ENCODE measurements at places on chromosomes 2 and 18. TPM values are rescaled to one million over a fixed set of nuclear protein-coding genes. Genes with fewer than 3 reads are reported as not detected.

DNA sequence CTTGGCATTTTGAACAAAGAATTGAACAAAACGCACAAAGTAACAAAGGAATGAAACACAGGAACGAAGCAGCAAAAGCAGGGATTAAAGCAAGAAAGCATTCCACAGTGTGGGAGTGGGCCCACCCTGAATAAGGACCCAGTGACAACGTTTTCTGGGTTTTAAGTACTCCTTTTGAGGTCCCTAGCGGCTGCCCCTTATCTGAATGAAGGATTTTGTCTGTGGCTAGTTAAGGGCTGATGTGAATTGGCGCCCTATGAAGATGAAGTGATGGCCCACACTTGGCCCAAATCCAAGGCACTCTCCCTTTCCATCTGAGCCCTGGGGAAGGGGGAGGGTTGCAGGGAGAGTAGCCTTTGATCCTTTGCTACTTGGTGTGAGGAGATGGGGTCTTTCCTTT is 7.8 kb upstream of the CCDC141 start:
- no peak for DNase-seq

DNA sequence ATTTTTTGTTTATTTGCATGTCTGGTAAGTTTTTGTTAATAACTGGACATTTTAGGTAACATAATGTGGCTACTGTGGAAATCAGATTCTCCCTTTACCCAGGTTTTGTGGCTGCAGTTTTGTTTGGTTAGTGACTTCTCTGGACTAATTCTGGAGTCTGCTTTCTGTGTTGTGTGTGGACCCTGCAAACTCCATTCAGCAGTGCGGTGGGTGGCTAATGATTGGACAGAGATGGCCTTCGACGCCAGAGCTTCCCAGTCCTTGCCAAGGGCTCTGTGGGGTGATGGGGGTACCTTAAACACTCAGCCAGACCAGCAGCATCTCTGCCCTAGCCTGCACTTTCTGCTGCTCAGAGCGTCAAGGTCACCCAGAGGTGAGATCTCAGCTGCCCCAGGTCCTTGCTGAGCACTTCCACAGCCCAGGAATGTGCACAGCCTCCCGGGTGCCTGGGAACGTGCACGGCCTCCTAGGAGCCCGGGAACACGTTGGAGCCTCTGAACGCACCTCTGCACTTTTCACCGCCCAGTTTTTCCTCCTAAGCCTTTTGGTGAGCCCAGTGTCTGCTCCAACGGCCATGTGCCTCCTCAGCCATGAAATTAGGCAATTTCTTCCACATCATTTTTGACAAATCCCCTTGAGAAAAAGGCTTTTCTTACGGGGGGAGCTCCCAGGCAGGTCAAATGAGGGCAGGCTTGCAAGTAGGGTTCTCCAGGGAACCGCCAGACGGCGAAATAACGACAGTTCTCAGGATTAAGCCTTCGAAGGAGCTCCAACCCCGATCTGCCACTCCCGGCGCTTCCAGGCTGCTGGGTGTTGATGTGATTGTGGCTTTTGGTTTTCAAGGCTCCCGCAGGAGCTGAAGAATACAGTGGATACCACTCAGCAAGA is 35.2 kb upstream of the KLF11 start:
- no peak for DNase-seq

- DNase-seq: no peak
Measured at GRCh38 chr2:173240083-173240482, 114.6 kb upstream of the CDCA7 start.

DNA sequence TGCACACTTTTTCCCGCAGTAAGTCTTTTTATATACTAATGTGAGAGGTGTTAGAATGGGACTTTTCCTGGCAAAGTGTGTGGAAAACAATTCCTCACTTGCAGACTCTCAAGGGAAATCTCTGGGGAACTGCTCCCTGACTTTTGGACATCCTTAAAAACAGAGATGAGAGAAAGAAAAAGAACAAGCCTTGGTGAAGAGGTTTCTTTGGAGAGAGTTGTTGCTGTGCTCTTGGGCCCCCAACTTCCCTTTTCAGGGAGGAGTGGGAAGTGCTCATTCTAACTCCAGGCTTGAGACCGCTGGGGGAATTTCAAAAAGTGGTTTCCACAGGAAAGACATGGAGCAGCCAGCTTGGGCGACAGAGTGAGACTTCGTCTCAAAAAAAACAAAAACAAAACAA is 142.6 kb upstream of the SPRED2 start:
- DNase-seq: no peak

DNA sequence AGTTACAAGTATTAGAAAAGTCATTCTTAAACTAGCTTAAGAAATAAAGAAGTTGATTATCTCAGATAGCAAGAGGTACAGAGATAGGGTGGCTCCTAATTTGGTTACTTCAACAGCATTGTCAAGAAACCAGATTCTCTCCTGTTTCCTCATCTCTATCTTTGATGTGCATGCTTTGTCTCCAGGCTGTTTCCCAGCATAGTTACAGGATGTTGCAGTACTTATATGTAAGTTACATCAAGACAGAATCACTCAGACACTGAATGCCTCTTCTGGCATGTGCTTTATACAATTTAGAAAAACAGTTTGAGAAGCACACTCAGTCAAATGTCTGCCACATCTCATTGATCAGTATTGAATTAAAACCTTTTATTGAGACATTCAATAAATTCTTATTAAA is 189.5 kb upstream of the UBE2E3 start:
- no peak for DNase-seq

GRCh38 chr2:13067508-13067907 is 350.8 kb downstream of the TRIB2 start:
- DNase-seq: no peak

- DNase-seq: no peak
Measured at GRCh38 chr2:99682275-99683060, 192.7 kb upstream of the REV1 start.

DNA sequence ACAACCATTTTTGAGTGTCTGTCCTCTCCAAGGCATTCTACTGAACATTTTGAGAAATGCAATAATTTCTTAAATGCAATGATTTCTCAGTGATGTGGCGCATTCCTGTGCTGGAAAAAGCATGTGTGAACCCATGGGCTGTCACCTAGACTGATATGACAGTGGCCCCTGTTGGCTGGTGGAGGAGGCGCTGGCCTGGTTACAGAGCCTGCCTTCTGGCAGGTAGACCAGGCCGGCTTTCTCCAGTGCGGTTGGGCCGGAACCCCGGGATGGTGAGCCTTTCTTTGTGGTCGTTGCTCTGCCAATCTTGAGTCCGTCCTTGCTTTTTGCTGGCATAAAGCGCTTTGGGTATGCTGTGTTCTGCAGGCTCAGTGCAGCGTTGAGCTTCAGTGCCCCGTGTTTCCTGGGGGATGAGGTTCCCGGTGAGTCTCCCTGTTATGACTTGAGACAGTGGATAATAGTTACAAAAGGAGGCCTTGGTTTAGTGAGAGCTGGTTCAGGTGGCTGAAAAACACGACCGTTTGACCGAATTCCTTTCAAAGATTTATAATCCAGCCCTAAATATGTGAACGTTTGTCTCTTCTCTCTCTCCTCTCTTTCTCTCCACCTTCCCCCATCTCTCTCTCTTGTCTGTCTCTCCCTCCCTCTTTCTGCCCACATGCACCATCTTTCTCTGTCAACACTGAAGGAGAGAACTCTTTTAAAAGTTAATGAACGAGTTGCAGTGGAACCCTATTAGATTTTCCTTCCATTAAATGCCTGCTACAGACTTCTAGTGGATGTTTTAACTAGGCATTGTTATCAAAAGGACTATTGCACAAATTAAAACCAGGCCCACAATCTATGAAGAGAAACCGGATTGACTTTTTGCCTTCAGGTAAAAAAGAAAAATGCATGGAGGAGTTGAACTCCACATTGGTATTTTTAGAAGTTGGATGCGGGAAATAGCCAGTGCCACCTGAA is 34.0 kb downstream of the TSHZ1 start:
- no peak for DNase-seq

DNA sequence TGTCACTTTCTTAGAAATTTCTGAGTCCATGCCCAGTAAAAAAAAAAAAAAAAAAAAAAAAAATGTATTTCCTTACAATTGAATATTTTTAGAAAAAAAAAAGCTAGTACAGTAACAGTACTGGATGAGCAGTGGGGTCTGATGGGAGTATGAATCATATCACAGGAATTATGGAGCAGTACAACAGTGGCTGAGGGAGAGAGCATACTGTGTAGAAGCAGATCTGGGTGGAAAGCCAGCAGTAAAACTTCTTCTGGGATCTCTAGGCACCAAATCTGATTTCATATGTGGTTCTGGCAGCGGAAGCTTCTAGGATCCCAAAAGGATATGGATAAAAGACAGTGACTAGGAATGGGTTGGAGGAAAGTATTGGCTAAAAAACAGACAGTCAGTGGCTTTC is 414.9 kb upstream of the FSHR start:
- no peak for DNase-seq

DNA sequence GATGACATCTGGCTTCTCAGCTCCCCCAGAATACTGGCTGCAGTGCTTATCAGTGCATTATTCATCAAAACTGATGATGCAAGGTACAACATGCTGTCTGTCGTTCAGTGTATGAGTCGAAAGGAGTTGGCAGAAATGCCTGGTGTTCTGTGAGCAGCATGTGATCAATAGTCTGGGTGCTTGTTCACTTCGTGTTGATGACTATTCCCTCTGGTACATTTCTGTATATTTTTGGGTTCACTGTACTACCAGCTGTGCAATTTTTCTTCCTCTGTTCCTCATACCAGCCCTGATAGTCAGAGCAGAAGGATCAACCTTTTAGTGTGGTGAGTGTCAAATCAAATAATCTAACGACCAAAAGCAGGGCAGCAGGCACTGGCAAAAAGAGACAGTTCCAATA is 59.0 kb upstream of the KLHL14 start:
- no peak for DNase-seq

DNA sequence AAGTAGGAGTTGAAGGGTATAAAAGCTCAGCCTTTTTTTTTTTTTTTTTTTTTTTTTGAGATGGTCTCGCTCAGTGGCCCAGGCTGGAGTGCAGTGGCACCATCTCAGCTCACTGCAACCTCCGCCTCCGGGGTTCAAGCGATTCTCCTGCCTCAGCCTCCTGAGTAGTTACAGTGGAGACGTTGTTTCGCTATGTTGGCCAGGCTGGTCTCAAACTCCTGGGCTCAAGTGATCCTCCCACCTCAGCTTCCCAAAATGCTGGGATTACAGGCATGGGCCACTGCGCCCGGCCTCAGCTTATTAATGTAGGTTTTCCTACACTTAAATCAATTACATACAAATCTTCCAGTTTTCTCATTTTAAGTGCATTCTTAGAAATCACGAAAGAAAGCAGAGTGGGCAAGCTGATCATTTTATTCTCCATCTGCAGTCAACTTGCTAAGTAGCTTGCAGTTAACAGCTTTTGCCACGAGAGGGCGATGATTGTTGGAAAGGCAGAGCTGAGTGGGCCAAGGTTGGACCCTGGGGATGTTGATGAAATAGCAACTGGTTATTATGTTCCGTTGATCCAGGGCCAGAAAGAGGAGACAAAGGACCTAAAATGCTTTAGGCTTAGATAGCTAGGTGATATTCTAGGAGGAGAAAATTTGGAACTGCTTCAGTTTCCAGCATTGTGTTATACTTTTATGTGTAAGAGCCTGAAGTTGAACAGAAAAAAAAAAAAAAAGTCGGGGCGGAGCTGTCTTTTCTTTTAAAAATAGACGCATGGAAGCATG is 234.4 kb upstream of the EPAS1 start:
- no peak for DNase-seq

DNA sequence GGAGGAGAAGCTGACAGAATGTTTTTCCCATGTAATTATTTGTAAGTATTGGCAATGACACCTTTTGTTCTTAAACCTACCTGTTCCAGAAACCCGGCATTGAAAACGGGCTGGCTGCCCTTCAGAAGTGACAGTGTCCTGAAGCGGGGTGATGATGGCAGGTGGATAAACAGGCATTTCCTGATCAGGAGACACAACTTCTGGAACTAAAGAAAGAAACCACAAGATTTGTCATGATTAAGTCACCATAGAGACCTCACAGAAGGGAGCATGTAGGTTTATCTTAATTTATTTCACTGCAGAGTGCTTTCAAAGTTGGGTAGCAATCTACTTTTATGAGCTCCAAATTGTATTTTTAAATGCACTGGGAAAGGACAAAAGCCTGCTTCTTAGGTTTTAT is 43.1 kb downstream of the TTN start:
- DNase-seq: no peak

DNA sequence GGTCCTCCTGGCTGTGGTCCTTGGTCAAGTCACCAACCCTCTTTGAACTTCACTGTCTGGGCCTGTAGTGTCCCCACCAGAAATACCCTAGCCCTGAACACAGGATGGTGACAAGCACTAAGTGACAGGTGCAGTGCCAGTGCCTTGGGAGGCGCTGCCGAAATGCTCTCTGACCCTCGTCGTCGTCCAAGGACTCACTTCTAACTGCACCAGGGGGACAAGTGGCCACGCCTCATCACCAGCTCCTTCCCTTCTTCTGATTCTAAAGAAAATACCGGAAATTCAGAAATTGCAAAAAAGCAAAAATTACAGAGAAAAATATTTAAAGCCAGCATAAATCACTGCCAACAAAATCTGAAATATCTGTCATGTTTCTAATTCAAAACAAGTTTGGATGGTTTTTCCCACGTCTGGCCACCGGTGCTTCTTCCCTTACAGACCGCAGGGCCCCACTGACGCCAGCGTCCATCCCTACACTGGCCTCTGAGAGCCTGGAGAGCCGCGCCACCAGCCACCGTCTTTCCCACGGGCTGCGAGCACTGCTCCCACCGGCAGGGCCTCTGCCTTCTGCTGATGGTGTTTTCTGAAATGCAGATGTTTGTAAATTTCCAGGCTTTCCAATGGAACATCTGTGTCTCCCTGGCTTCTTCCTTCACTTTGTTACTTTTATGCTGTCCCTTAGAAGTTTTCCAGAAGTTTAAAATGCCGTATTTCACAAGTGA is 37.4 kb upstream of the GPC1 start:
- no peak for DNase-seq

DNA sequence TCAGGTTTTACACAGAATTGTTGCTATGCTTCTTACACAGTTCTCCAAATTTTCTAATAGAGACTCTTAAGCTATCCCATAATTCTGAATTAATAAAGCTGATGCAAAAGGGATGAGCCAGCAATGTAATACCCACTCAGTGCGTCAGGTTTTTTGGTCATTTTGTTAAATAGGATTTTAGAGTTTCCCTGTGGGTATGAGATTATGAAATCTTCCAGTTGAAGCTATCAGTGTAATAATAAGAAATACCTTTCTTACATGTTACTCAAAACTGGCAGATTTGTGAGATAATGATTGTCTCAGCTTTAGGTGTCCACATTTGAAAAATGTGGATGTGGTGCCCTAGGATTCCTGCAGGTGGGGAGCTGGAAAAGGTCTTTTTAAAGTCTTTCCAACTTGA is 44.5 kb downstream of the SOCS6 start:
- DNase-seq: no peak

DNA sequence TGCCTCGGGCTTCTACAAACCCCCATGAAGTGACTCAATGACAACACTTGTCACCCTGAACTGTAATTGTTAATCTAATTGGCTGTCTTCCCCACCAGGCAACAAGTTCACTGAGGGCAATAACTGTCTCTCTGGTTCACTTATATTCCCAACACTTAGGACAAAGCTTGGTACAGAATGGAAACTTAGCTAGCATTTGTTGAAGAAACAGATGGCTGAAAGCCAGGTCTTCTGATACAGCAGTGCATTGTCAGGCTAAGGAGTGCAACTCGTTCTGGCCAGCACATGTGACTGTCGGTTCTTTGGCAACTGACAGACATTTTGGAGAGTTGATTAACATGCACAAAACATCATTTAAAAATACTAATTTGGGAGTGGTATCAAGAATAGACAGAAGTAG is 14.6 kb upstream of the DNAJC27 start:
- DNase-seq: no peak

The NAT8 gene
- total RNA-seq: not detected

The PFN4 gene
- total RNA-seq: 0.51 TPM

The FOXD4L1 gene
- total RNA-seq: 0.60 TPM

The SLC4A3 gene
- 63.5 TPM for total RNA-seq

The COLEC11 gene
- total RNA-seq: not detected

The NTSR2 gene
- 8.8 TPM for total RNA-seq

The ASPRV1 gene
- 8.4 TPM for total RNA-seq

The SRD5A2 gene
- not detected for total RNA-seq

The REG3A gene
- total RNA-seq: not detected

Data from dorsolateral prefrontal cortex (tissue), 122 donors.